ENCODE measurements at places on chromosomes 6 and 20. TPM values are rescaled to one million over a fixed set of nuclear protein-coding genes. Genes with fewer than 3 reads are reported as not detected.

IRF4 gene
- not detected for total RNA-seq

PARD6B gene
- total RNA-seq, result 80.3 TPM

RIMS1 gene
- not detected for total RNA-seq

NHLRC1 gene
- total RNA-seq, result 0.90 TPM

IL17A gene
- not detected for total RNA-seq

DNA sequence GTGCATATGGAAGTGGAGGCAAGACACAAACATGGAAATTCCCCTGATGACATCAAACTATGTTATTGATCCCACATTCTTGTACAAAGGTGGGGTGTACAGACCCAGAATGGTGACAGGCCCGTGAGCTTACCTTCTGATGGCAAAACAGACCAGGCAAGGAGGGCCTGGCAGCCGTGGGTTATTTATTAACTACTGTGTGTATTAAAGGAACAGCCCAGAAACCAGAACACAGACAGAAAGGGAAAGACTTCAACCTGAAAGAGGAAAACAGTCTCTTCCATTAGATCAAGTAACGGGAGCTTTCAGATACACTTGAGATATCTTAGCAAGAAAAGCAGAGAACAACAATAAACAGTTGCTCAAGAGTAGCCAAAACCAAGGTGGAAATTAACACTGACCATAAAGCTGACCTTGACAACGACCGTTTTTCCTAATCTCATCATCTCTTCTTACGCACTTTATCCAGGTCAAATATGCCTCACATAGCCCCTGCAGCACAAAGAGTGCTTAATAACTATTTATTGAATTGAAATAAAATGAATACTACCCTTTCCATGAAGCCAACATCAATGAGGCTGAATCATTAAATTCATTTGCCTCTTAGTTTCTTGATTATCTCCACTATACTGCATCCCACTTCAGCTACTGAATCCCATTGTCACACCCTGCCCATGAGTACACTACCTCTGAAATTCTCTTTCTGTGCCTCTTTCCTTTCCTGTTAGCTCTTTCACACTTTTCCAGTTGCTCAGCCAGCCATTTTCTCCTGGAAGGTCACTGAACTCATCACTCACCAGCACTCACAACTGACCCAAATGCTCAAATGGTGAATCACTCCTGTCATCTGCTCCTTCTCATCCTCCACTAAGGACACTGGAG is 67.4 kb downstream of the MOXD1 start:
- H3K4me3 ChIP-seq, result no peak overlapping the region
- H3K27ac ChIP-seq, result no peak overlapping the region
- H3K36me3 ChIP-seq, result no peaks in the 10 kb centered on the region
- H3K4me1 ChIP-seq, result peaks cover 32% of the 10 kb centered on the region
- DNase-seq, result peak; percentile 64
- no peaks in the 10 kb centered on the region for H3K27me3 ChIP-seq

- DNase-seq, result no peak
- no peak overlapping the region for H3K27ac ChIP-seq
- no peak overlapping the region for H3K4me3 ChIP-seq
- H3K27me3 ChIP-seq, result no peaks in the 10 kb centered on the region
- peaks cover 10% of the 10 kb centered on the region for H3K36me3 ChIP-seq
These were observed 2.1 kb upstream of the ERGIC3 start for GRCh38 chr20:35539756-35540212.

DNA sequence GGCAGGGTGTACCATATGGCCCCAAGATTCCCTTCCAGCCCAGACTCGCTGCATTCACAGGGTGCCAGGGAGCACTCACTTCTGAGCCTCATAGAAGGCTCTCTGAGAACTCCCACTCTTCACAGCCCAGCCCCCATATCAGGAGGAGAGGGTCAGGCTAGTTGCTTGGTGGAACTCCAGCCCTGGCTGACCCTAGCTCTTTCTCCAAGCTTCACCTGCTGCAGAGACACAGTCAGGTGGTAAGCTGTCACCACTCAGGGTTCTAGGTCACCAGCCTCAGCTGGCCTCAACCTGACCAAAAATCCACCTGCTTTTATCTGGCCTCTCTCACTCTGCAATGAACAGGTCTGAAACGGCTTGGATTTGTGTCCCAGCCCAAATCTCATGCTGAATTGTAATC is 162.7 kb upstream of the MLN start:
- no peak for DNase-seq
- H3K36me3 ChIP-seq, result no peaks in the 10 kb centered on the region
- no peak overlapping the region for H3K4me3 ChIP-seq
- no peak overlapping the region for H3K27ac ChIP-seq

- DNase-seq, result no peak
- H3K27me3 ChIP-seq, result no peaks in the 10 kb centered on the region
- H3K27ac ChIP-seq, result no peak overlapping the region
- no peaks in the 10 kb centered on the region for H3K4me1 ChIP-seq
These were observed 35.0 kb upstream of the ENTPD6 start for GRCh38 chr20:25160467-25160866.

GRCh38 chr6:45949256-45949655 is 66.4 kb downstream of the CLIC5 start:
- no peak overlapping the region for H3K4me3 ChIP-seq
- 0 out of 2 replicates have a peak overlapping the region, but pooled peaks have one; percentile 7 for H3K27ac ChIP-seq
- no peaks in the 10 kb centered on the region for H3K27me3 ChIP-seq
- DNase-seq, result peak; percentile 78
- H3K4me1 ChIP-seq, result peaks cover 11% of the 10 kb centered on the region

DNA sequence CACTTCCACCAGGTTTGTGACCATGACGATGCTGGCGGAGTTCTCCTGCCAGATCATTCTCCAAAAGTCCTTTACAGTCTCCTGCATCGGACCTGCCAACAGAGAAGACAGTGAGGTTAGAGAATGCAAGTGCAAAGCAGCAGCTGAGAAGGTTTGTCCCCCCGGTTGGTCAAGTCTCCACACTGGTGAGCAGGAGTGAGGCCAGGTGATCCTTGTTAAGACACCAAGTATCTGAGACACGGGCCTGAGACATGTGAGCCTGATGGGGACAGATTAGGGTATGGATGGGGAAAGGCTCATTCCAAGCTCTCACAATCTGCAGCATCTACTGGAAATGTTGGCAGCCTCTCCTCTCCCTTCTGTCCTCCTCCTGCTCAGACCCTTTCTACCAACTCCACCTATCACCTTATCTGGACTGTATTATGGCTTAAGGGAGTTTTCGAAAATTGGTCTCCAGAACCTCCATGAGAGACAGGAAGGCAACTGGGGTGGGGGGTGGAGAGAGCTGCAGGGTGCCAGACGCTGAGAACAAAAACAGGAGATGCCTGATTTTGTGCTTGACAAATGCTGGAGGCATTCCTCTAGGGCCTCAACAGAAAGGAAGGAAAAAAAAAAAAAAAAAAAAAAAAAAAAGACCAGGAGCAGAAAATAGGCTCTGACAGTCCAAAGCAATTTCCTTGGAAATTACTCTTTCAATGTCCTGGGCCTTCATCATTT is 500.4 kb upstream of the CHD6 start:
- H3K36me3 ChIP-seq, result no peaks in the 10 kb centered on the region
- no peaks in the 10 kb centered on the region for H3K4me1 ChIP-seq
- no peak overlapping the region for H3K4me3 ChIP-seq
- DNase-seq, result no peak
- no peak overlapping the region for H3K27ac ChIP-seq

DNA sequence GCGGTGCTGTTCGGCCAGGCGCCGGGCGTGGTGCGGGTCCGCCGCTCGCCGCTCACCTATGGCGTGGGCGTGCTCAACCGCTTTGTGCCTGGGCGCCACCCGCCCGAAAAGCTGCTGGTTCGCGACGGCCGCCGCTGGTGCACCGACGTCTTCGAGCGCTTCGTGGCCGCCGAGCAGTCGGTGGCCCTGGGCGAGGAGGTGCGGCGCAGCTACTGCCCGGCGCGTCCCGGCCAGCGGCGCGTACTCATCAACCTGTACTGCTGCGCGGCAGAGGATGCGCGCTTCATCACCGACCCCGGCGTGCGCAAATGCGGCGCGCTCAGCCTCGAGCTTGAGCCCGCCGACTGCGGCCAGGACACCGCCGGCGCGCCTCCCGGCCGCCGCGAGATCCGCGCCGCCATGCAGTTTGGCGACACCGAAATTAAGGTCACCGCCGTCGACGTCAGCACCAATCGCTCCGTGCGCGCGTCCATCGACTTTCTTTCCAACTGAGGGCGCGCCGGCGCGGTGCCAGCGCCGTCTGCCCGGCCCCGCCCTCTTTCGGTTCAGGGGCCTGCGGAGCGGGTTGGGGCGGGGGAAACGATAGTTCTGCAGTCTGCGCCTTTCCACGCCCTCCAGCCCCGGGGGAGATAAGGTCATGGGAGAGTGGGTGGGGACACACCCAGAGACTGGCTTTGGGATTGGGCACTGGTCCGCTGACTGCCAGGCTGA is 15.7 kb downstream of the ADISSP start:
- no peak overlapping the region for H3K27ac ChIP-seq
- no peaks in the 10 kb centered on the region for H3K4me1 ChIP-seq
- peak; percentile 47 for DNase-seq
- no peaks in the 10 kb centered on the region for H3K36me3 ChIP-seq
- H3K27me3 ChIP-seq, result no peaks in the 10 kb centered on the region

DNA sequence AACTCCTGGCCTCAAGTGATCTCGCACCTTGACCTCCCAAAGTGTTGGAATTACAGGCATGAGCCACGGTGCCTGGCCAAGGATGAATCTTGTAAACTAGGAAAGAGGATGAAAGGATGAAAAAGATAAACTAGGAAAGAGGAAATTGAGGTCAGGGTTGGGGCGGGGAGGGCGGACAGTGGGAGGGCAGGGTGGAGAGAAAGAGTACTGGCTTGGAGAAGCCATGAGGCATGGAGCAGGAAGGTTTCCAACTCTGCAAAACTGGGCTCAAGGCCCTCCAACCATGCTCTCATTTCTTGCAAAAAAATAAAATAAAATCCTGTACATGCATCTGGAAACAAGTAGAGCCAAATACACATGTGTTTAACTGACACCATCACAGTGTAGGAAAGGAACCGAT is 256.6 kb upstream of the SGK1 start:
- no peaks in the 10 kb centered on the region for H3K36me3 ChIP-seq
- H3K27ac ChIP-seq, result no peak overlapping the region
- no peak overlapping the region for H3K4me3 ChIP-seq
- DNase-seq, result no peak

DNA sequence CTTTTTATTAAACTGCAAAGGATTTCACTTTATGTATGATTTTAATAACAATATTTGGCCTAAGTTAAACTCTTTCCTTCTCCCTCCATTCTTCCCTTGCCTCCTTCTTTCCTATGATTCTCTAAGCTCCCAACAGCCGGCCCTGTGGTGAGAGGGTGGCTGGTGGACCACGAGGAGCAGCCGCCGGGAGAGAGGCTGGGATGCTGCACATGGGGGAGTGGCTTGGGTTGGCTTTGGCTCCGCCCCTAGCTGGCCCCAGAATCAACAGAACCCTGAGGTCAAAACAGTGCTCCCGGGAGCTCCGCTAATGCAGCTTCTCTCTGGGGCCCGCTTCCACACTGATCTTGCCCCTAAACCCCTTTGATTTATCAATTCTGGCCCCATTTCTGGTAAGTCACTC is 389.8 kb upstream of the AGPAT4 start:
- no peaks in the 10 kb centered on the region for H3K36me3 ChIP-seq
- no peak overlapping the region for H3K27ac ChIP-seq
- H3K4me1 ChIP-seq, result no peaks in the 10 kb centered on the region
- no peak for DNase-seq
- H3K4me3 ChIP-seq, result no peak overlapping the region
- no peaks in the 10 kb centered on the region for H3K27me3 ChIP-seq

- H3K4me1 ChIP-seq, result 0 out of 2 replicates have a peak, but pooled peaks cover 4% of the 10 kb centered on the region
- DNase-seq, result no peak
- H3K4me3 ChIP-seq, result no peak overlapping the region
- no peak overlapping the region for H3K27ac ChIP-seq
- H3K27me3 ChIP-seq, result no peaks in the 10 kb centered on the region
These were observed 112.9 kb upstream of the PDE7B start for GRCh38 chr6:135738636-135739035.

DNA sequence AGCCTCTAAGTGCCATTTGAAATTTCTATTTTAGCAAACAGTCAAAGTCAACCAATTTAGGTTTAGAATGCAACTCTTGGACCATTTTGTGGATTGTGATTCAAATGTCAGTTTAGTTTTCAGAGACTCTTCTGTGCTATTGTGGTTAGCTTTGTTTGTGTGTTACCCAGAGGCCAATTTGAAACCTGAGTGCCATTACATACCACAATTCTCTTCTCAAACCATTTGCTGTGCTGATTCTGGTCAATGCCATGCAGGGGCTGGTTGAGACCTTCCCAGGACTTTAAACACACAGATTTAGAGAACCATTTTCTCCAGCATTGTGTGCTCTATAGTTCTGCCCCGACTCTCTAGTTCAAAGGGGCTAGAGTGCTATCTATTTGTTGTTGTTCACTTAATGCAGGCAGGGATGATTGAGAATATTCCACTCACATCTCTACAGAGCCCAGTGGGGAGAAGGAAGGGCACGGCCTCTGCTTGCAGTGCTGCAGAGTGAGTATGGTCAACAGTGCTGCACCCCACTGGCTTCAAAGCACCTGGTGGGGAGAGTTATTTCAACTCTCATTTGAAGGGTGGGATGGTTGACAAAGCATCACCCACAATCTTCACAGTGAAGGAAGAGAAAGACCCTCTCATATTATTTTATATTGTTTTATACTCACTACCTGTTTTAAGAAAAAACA is 738.2 kb downstream of the COL12A1 start:
- H3K4me1 ChIP-seq, result no peaks in the 10 kb centered on the region
- DNase-seq, result no peak
- no peaks in the 10 kb centered on the region for H3K27me3 ChIP-seq
- no peak overlapping the region for H3K4me3 ChIP-seq
- H3K36me3 ChIP-seq, result no peaks in the 10 kb centered on the region

DNA sequence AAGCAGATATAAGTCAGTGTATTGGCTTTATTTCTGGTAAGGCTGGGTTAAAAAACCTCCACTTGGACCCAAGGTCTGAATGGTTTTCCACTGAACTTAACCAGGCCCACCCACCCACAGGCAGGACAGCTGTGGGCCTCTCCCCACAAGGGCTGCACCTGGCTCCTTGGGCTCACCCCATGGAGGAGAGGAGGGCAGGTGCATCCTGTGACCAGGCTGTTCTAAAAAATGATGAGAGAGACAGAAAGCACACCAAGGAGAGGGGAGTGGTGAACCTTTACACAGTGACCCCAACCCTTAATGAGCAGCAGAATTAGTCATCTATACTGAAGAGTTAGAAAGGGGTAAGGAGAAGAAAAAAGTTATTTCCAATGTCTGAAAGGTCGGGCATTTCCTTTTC is 34.5 kb upstream of the DUSP22 start:
- no peaks in the 10 kb centered on the region for H3K4me1 ChIP-seq
- no peaks in the 10 kb centered on the region for H3K36me3 ChIP-seq
- H3K27ac ChIP-seq, result no peak overlapping the region
- DNase-seq, result no peak

DNA sequence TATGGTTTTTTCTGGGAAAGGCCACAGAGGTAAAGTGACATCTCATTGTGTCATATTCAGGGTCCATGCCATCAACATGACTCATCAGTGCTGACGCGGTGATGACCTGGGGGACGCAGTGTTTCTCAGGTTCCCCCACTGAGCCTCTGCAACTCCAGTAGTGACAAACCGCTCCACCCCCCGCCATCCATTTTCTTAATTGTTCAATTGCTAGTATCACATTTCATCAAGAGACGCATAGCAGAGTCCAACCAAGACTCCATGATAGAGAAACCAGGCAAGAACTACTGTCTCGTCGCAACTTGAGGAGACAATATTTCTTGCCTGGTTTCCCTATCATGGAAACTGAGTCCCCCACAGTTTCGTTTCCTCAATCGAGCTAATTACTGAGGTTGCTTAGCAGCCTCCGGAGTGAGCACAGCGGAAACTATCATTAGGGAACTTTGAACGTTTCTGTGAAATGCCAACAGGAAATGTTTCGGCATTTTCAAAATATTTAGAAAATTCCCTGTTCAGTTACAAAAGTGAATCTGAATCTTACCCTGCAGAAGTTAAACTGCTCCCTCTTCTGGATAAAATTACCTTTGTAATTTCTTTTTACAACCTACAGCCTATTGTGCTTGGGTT is 12.2 kb upstream of the SERPINB1 start:
- H3K4me3 ChIP-seq, result peak overlapping the region; percentile 60
- H3K27ac ChIP-seq, result peak overlapping the region; percentile 99
- H3K4me1 ChIP-seq, result peaks cover 24% of the 10 kb centered on the region
- H3K36me3 ChIP-seq, result no peaks in the 10 kb centered on the region
